ENCODE measurements at places on chromosomes 11 and 22. TPM values are rescaled to one million over a fixed set of nuclear protein-coding genes. Genes with fewer than 3 reads are reported as not detected.

DNA sequence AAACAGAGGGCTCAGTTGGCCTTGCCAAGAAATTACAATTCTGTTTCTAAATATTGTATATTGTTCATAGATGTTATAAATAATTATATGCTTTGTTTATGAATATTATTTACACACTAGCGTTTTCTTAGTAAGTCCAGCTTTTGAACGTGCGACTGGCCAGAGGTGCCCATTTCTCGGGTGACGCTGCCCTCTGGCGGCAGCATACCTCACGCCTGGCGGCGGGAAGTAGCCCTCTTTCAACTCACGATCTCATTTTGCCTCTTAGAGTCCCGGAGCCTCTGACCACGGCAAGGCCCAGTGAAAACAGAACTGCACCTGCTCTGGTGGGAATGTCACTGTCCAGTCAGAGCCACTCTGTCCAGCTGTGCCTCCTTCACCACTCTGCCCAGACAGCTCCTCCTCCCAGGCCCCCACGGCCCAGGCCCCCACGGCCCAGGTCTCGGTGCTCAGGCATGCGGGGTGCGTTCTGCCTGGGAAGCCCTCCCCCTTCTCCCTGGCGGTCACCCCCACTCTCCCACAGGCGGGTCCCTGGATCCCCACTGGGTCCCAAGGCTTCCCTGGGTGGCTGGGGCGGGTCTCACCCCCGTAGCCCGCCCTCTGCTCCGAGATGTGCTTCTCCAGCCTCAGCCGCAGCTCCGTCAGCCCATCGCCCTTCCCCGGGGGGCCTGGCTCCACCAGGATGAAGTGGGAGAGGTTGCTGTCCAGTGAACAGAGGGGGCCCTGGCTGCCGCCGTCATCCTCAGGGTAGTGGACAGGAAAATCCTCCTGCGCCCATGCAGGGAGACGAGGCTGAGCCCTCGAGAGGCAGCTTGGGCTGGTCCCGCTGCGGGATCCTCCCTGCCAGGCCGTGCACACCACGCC is 19.3 kb downstream of the TSSC4 start:
- peak; percentile 73 for DNase-seq

- peak; percentile 82 for DNase-seq
Observed at GRCh38 chr11:134032501-134033091, 36.3 kb upstream of the JAM3 start.

GRCh38 chr22:46041642-46042041 is 64.7 kb upstream of the WNT7B start:
- no peak for DNase-seq

DNA sequence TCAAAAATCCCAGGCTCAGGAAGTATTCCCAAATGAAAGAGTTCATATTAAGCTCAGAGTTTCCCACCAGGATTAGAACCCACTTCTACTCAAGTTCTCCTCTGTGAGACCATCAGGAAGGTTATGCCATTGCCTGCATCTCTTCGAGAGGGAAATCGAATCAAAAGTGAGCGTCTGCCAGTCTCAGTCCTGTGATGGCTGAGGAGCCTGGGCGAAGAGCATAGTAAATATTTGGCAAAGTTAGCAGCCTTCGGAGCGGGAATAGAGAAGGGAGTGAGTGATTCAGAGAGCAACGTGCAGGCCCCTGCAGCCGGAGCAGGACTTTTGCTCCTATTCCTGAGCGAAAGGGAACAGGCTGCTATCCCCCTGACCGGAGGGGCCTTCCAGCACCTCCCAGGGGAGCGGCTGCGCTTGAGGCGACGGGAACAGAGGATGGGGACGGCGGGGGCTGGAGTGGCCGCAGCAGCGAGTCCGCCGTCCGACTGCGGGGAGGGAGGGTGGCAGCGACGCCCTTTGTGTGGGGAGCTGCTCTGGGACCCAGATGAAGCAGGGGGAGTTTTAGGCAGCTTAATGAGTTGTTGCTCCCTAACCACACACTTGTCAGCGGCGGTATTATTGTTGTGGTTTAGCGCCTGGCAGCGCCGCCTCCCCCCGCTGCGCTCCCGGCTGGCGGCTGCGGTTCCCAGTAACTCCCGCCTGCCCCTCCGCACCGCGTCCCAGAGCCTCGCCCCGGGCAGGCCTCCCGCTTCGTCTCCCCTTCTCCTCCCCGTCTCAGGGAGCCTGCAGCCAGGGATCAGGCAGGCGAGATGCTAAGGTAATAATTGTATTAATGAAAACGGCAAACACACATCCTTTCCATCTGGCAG is 21.7 kb upstream of the NRGN start:
- DNase-seq = peak; percentile 35

Gene FIBIN
- total RNA-seq = 13.4 TPM

DNA sequence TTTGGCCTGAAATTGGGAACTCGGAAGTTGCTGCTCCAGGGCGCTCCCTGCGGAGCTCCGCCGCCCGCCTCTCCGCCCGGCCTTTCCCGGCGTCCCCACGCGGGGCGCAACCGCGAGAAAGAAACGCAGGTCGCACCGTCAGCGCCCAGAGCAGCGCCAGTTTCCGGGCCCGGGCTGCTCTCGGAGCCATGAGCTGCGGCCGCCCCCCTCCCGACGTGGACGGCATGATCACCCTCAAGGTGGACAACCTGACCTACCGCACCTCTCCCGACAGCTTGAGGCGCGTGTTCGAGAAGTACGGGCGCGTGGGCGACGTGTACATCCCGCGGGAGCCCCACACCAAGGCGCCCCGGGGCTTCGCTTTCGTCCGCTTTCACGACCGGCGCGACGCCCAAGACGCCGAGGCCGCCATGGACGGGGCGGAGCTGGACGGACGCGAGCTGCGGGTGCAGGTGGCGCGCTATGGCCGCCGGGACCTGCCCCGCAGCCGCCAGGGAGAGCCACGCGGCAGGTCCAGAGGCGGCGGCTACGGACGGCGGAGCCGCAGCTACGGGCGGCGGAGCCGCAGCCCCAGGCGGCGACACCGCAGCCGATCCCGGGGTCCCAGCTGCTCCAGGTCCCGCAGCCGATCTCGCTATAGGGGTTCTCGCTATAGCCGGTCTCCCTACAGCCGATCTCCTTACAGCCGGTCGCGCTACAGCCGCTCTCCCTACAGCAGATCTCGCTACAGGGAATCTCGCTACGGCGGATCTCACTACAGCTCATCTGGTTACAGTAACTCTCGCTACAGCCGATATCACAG is 521 bp downstream of the SRSF8 start:
- DNase-seq = peak; percentile 68

All from cerebellum (tissue), 4 donors.